ENCODE measurements at places on chromosomes 5 and 9. TPM values are rescaled to one million over a fixed set of nuclear protein-coding genes. Genes with fewer than 3 reads are reported as not detected.

The PCDHA9 gene
- total RNA-seq = under 0.01 TPM

The BNC2 gene
- total RNA-seq = 29.6 TPM

The PCDHGB1 gene
- total RNA-seq = 2.4 TPM

The GRXCR2 gene
- total RNA-seq = not detected

The PCDHA3 gene
- total RNA-seq = 0.15 TPM

The FAM221B gene
- not detected for total RNA-seq

The ACTBL2 gene
- 0.23 TPM for total RNA-seq

The MSX2 gene
- total RNA-seq = 0.08 TPM

The WDR31 gene
- 0.83 TPM for total RNA-seq

The LCN15 gene
- not detected for total RNA-seq

The C6 gene
- total RNA-seq = 0.59 TPM

The RNF183 gene
- total RNA-seq = not detected

The NTNG2 gene
- total RNA-seq = 1.5 TPM

The OR13C4 gene
- total RNA-seq = not detected

The PLCXD3 gene
- total RNA-seq = 2.5 TPM

The ZNF462 gene
- 15.3 TPM for total RNA-seq

The MAML1 gene
- 4.7 TPM for total RNA-seq

The LRRC19 gene
- not detected for total RNA-seq

The FGD3 gene
- total RNA-seq = not detected
